ENCODE measurements at places on chromosomes 1 and 21.

- DNase-seq, result no peak
Observed at GRCh38 chr1:115118611-115119010, 29.3 kb upstream of the TSPAN2 start.

DNA sequence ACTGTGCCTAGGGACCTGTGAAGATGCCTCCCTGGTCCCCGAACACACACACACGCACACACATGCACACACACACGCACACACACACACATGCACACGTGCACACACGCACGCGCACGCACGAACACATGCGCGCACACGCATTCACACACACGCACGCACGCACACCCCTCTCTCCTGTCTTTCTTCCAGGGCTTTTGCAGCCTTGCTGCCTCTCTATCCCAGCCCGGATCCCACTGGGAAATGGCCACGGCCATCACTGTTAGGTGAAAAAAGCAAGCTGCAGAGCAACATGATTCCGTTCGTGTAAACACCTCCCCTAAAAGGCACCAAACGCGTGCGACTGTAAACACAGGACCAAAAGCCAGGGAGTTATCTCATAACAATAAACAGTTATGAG, 39.7 kb downstream of the NKAIN1 start:
- DNase-seq, result no peak

- no peak for DNase-seq
Observed at GRCh38 chr1:209808059-209808581, 2.2 kb upstream of the IRF6 start.

DNA sequence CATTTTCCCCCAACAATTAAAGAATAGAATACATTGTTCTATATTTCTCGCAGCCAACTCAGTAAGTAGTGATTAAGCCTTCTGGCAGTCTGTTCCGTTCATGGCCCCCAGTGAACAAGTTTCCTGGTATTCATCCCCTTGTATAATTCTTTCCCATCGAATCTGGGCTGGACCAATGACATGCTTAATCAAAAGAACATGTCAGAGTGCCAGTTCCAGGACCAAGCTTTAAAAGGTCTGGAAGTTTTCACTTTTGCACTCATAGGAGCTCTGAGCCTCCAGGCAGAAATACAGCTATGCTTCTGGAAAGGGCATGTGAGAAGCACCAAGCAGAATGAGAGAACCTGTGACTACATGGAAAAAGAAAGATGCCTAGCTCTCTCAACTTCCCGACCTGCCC, 22.5 kb upstream of the DPYD start:
- no peak for DNase-seq

DNA sequence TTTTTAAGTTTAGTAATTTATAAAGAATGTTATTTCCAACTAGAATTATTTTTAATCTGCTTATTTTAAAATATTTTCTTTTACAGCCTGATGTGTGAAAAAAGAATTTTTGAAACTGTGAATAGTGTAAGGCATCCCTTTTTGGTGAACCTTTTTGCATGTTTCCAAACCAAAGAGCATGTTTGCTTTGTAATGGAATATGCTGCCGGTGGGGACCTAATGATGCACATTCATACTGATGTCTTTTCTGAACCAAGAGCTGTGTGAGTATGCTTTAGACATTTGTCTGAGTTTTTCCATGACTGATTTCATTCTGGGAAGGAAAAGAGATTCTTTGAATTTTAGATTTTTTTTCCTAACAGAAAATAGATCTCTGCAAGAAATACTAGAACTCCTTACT, 77.9 kb downstream of the GTF2B start:
- no peak for DNase-seq

DNA sequence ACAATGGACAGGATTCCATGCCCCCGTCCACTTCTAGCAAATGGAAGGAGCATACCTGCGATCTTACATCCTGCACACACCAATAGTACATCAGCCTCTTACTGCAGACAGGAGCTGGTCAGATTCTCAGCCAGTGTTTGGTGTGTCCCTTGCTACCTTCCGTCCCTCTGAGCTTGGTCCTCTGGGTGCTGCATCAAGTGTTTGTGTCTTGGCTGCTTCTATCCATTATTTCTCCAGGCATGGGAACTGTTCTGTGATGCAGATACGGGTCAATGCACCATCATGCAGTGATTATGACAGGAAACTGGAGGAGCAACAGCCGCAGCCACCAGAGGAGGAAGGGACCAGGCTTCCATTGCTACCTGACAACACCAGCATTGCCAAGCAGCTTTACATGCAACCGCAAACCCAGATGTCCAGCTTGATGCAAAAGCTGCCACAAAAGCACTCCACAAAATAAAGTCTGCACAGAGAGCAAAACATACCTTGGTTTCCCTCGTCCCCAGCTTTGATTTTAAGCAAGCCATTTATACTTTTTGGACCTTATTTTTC, 21.9 kb upstream of the OVAAL start:
- no peak for DNase-seq

DNA sequence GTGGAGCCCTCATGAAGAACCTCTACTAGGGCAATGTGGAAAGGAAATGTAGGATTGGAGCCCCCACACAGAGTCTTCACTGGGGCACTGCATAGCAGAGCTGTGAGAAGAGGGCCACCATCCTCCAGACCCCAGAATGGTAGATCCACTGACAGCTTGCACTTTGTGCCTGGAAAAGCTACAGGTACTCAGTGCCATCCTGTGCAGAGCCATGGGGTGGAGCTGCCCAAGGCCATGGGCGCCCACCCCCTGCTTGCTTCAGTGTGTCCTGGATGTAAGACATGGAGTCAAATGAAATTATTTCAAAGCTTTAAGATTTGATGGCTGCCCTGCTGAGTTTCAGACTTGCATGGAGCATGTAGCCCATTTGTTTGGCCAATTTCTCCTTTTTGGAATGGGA, 17.2 kb upstream of the TSHB start:
- no peak for DNase-seq

DNA sequence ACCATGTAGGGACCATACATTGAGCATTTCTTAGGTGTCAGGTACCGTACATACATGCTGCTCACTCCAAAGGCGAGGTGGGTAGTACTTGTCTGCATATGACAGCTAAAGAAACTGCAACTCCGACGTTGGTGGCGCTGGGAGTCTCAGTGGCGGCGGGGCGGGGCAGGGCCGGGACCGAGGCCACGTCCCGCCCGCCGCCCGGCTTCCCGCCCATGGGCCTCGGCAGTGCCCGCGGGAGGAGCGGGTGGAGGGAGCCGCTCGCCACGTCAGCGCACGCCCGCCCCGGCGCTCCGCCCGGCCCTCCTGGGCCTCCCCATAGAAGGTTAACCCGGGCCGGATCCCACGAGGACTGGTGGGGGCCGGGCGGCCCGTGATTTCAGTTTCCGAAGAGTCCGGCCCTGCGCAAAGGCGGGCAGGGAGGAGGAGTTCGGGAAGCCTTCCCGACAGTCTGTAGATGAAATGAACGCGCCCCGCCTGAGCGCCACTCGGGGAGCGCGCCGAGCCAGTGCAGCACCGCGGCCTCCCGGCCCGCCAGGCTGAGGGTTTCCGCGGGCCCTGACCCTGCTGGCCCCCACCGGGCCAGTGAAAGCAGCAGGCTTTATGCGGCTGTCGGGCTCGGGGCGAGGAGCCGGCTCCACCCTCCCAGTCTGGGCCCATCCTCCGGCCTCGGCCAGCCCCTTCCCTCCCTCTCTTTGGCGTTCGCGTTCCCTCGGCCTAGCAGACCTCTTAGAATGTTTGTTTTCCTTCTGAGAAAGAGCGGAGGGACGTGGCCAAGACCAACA, 119.9 kb upstream of the JUN start:
- DNase-seq, result peak; percentile 52

- DNase-seq, result no peak
Observed at GRCh38 chr1:68795956-68796355, 299.1 kb upstream of the DEPDC1 start.

DNA sequence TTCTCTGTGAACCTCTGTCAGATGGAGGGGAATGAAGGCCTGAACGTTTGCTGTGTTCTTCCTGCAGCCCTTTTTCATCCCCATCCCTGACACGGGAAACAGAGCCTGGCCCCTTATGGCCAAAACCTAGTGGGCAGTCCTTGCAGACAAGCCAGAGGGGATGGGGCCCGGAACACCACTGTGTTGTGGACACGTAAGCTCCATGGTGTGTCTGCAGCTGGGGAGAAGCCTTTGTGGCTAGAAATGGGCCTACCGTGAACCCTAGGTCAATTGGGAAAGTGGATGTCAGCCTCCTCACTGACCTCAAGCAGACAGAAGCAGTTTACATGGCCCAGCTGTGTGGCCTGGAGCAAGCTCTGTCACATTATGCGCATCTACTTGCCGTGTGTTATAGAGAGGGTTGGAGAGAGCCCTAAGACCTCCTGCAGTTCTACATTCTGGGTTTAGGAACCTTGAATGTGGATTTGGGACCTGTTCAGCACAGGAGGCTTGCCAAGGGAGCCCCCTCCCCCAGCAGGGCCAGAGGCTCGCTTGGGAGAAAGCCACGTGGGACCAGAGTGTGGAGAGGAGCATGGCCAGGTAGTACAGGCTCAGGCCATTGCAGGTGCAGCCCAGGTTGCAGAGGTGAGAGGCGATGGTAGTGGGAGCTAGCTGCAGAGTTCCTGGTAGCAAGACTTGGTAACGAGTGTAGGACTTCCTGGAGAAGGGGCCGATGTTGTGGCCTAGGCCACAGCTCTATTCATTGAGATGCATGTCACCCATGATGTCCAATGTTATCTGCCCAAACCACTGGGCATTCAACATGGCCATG, 20.7 kb downstream of the PARS2 start:
- no peak for DNase-seq

DNA sequence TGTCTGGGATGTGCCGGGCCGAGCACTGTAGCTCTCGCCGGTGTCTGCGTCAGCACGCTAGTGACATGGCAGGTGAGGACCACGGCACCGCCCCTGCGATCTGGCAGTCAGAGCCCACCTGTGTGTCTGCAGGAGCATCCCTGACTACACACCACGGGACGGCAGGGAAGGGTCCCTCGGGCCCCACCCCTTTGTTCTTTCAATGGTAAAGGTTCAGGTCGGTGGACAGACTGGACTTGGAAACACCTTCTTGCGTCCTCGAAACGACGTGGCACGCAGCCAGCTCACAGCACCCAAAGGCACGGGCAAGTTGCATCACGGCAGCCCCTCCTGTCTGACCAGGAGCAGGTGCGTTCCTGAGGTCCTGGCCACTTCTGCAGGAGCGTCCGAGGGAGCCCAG, 3.7 kb upstream of the SAMD11 start:
- no peak for DNase-seq

GRCh38 chr1:177629526-177629925, 340.3 kb downstream of the SEC16B start:
- DNase-seq, result no peak

DNA sequence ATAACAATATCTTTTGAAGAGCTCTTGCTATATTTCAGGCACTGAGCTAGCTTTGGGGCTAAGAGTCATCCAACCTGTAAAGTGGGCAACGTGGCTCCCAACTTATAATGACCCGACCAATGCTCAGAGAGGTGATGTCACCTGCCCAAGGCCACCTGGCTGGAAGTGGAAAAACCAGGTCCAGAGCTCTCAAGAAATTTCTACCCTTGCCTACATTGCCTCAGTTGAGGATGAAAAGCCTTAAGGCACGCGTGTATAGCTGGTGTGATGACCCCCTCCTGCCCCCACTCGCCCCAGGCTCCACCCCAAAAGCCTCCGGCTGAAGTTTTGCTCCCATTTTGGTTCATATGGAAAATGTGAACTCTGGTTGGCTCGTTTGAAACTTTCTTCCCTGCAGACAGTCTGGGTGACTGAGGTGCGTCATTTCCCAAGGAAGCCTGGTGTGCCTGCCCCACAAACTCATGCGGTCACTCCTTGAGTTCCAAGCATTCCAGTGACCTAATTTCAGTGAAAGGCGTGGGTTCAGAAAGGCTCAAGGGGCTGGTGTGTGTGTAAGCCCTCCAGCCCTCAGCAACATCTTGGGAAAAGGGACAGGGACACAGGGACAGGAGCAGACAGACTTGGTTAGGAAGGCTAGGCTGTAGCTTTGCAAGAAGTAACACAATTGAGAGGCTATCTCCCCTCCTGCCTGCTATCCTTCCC, 20.5 kb downstream of the HTR1D start:
- no peak for DNase-seq

- no peak for DNase-seq
Observed at GRCh38 chr21:26080211-26080610, 90.4 kb downstream of the APP start.

- no peak for DNase-seq
Observed at GRCh38 chr1:54272772-54273091, 72.8 kb downstream of the MRPL37 start.
